T47D (cell line): ENCODE measurements at places on chromosomes 12 and 14.

- no peak for DNase-seq
These were observed 12.3 kb upstream of the TAMALIN start for GRCh38 chr12:51994539-51994820.

- DNase-seq, result no peak
These were observed 99.1 kb upstream of the DYNC1H1 start for GRCh38 chr14:101865288-101865687.

DNA sequence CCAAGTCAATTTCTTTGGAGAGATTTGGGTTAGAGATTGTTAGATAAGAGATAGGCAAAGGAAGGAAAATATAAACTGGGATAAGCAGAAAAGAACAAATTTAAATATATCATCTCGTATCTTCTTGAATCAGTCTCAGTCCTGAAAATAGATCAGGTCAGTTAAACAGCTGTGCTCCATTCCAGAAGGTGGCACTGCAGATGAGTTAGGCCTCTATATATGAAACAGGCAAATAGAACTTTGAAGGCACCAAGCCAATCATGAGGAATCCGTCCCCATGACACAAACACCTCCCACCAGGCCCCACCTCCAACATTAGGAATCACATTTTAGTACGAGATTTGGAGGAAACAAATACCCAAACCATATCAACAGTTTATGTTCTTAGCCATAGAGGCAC lies 605.5 kb upstream of the USP15 start:
- DNase-seq, result peak; percentile 47

DNA sequence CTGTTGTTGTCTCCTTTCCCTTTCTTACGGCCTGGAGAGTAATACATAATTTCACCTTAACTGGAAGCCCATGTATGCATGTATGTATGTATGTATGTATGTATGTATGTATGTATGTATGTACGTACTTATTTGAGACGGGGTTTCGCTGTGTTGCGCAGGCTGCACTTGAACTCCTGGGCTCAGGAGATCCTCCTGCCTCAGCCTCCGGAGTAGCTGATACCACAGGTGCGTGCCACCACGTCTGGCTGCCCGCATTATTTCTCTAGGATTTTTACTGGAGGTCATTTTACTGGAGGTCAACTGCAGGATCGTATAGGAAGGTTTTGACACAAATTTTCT lies 644 bp upstream of the OS9 start:
- no peak for DNase-seq

- DNase-seq, result no peak
These were observed 124.2 kb downstream of the NTF3 start for GRCh38 chr12:5556033-5556614.

GRCh38 chr14:56237398-56237797 lies 119.2 kb downstream of the PELI2 start:
- DNase-seq, result no peak

GRCh38 chr14:97282210-97283004 lies 485.2 kb downstream of the VRK1 start:
- DNase-seq, result no peak

DNA sequence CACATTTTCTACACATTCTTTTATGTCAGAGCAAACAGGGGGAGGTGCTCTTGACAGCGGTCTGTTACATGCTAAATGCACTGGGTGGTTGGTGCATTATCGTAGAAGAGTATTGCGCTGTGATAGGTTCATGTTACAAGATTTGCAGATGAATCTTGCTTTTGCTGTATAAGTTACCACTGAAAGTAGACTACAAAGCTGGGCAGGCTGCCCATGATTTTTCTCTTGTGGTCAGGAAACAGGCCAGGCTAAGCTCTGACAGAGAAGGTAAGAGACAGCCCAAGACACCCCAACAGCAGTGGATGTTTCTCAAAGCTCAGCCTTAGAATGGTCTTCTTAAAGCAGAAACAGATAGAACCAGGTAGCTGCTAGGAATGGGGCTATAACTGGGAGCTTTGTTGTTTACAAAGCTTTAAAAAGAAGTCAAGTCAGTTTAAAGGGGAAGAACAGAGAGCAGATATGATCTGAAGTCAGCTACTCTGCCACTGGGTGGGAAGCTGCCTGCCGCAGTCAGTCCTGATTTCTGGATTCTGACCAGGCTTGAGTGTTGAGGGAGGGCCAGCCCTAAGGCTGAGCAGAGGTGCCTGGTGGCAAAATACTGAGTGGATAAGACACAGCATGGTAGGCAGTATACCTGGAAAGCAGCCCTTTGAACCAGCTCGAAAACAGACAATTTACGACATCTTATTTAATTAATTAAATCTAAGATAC lies 9.4 kb downstream of the KCNA1 start:
- no peak for DNase-seq
